ENCODE measurements at places on chromosomes 4 and X. TPM values are rescaled to one million over a fixed set of nuclear protein-coding genes. Genes with fewer than 3 reads are reported as not detected.

- no peak for DNase-seq
These were observed 254.5 kb downstream of the UNC5C start for GRCh38 chr4:95294321-95294720.

Gene ETNPPL
- not detected for total RNA-seq

Gene PGAM4
- not detected for total RNA-seq

GRCh38 chr4:142917678-142918077 lies 71.6 kb upstream of the INPP4B start:
- no peak for DNase-seq

Gene OTC
- total RNA-seq = not detected

DNA sequence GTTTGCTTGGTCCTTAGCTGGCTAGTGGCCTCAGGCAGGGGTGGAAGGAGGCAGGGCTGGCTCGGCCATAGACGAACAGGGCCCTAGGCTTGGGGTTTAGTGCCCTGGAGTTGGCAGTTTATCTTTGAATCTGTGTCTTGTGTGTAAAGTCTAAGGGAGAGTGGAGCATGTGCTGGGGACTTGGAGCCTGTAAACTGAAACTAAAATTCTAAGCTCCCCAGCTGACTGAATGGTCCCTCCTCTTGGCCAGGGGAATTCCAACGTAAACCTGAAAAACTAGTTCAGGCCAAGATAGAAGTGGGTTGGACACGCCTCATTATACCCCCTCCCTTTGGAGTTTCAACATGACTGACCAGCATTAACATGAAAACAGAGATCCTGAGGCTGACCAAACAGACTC lies 46.1 kb upstream of the GPR78 start:
- DNase-seq = peak; percentile 32

DNA sequence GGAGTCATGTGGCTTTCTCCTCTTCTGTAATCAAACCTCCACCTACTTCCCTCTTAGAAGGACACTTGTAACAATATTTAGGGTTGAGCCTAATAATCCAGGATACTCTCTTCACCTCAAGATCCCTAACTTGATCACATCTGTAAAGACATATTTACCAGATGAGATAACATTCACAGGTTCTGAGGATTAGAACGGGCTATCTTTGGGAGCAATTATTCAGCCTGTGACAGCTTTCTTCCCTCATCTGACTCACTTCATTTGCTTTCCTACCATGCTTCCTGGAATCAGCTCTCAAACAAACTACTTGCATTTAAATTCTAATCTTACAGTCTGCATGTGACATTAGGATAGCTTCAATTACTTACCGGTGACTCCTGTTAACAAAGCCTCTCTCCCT lies 133.5 kb upstream of the NDST3 start:
- no peak for DNase-seq

- no peak for DNase-seq
These were observed 541.0 kb downstream of the SPRY1 start for GRCh38 chr4:123937581-123937980.

Gene PNMA6F
- total RNA-seq = not detected

- peak; percentile 63 for DNase-seq
These were observed 80.4 kb upstream of the GPC4 start for GRCh38 chrX:133495464-133496391.

DNA sequence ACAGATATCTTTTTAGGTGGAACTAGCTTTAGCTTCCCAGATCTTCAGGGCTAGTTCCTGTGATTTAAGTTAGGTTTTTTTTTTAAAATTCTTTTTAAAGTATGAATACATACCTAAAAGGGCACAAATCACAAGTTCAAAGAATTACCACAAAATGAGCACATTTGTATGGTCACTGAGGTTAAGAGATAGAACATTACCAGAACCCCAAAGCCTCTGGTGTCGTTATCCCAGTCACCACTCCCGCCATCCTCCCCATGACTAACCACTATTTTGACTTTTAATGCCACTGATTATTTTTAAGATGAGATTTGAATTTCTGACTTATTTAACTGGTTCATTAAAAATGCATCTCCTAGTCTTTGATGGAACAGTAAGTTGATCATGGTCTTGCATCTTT lies 5.4 kb downstream of the PGK1 start:
- no peak for DNase-seq

GRCh38 chrX:112761242-112762207 lies 79.1 kb downstream of the AMOT start:
- no peak for DNase-seq

GRCh38 chrX:55715847-55716246 lies 1.7 kb upstream of the RRAGB start:
- no peak for DNase-seq

DNA sequence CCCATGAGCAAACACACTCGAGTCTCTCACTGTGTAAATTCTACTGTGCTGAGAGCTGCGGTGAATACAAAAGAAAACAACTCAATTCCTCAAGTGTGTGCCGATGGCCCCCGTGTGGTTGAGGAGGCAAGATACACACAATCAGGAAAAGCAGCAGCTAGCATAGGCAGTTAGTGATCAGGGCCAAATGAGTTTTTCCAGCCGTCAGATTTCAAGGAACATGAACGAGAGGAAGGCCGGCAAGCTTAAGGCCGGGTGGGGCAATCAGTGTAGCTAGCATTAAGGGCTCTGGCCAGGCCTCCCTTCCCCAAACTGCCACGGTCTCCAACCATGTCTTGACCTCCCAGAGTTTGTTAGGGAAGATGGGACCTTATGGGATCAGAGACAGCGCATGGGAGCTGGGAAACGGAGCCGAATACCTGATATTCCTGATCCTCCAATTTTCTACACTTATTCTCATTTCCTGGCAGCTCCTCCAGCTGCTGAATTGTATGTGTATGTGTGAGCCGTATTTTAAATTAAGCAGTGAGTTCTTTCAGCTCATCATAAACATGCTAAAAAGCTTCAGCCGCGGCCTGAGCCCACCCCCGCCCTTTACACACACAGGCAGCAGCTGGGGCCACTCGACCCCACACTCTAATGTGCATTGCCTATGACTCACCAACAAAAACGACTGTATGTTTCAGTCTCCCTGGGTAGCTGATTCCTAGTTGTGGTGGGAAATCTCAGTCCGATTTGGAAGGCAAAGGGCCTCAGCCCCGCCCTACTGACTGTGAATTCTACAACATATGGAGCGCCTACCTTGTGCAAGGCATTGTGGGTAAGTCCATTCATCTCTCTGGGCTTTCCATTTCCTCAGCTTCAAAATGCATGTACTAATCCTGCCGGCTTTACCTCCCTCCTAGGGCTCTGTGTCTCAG lies 59.9 kb downstream of the RTL9 start:
- no peak for DNase-seq
